HepG2 (cell line): ENCODE measurements at places on chromosomes 1 and 21. TPM values are rescaled to one million over a fixed set of nuclear protein-coding genes. Genes with fewer than 3 reads are reported as not detected.

FMN2 gene
- total RNA-seq, result not detected in 2 replicates

- DNase-seq, result no peak
These were observed 62.5 kb downstream of the KIAA0040 start for GRCh38 chr1:175129997-175130648.

DNA sequence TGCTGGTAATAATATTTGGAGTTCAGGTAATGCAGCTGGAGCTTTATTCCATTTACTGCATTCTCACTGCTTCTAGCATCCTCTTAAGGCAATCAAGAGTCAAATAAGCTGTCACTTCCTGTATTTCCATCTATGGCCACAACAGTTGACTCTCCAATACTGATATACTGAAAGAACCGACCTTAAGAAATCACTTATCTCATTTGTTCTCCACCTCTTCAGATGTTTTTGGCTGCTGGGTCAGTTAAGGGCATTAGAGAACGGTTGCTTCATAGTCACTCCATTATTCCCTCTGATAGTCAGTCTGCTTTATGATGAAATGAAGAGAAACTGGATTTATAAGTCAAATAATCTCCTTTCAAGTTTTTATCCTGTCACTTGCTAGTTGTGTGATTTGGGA is 14.2 kb upstream of the RGS4 start:
- DNase-seq, result no peak

DNA sequence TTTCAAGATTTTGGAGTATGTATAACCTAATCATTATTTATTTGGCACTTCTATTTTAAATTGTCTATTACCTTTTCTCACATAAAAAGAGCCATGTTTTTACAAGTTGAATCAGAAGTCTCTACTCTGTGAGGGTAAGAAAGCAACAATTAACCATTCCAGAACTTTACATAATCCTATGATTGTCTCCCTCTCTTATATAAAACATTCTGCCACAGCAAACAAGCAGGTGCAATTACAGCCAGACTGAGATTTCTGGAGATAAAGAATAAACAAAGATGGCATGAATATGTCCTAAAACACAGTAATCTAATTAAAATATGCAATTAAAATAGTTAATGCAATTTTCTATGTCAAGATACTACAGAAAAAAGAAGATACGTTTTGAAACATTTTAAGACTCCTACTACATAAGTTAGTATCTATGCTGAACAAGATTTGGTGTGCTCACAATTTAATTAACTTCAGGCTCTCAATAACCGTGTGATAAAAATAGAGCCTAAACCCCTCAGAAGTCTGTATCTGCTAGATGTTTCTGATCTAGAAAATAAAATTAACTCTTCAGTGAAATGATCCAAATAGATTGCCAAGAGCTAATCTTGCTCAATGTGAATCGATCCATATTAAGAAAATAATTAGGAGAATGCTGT is 13.7 kb upstream of the TMPRSS15 start:
- DNase-seq, result no peak

DNA sequence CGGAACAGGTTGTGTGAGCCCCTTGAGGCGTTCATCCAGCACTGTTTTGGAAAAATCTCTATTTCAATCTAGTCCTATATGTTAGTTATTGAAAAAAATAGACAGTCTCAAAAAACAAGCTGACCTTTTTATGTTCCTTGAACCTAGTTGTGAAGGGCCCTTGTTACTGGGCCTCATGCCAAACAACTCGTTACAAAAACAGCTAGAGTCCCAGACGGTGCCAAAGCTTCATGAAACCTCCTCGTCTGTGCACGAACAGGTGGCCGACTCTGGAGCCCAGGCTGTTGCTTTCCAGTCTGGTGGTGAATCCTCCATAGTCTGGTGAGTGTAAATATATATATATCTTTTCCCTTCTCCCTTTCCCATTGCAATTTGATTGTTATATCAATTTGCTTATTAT is at the start of gene CHIA:
Gene CHIA, plus strand, starts transcription at position 222 of the 400 bp plus-strand sequence. CDS start 19,617 bp downstream, outside the sequence.
- DNase-seq, result no peak

NR5A2 gene
- total RNA-seq, result 2.8 and 2.9 TPM in 2 replicates

DNA sequence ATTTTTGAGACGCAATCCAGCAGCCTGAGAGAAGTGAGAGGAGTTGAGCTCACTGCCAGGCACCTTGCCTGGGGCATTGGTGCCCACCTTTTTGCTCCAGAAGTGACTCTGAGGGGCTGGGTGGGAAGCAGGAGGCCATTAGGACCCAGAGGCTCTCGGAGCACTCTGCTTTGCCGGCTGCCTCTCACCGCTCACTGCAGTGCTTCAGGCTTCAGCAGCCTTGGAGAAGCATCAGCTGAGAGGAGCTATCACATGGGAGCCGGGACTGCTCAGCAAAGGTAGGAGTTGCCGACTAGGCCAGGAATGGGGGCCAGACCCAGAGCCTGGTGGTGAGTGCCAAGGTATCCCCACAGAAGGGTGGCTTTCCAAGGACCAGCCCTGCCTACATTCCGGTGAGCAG is at the start of gene GPR61:
Gene GPR61, plus strand, starts transcription at position 197 of the 400 bp plus-strand sequence. CDS start 3,151 bp downstream, outside the sequence.
- DNase-seq, result no peak

TAL1 gene
- total RNA-seq, result not detected in 2 replicates

GRCh38 chr1:95832370-95832769 is 598.4 kb downstream of the RWDD3 start:
- no peak for DNase-seq

CD1B gene
- total RNA-seq, result not detected in 2 replicates

- DNase-seq, result no peak
These were observed 384.3 kb downstream of the SEC16B start for GRCh38 chr1:177585302-177586220.

CNR2 gene
- total RNA-seq, result not detected in 2 replicates

GRCh38 chr1:38872401-38873026 is 634 bp downstream of the MYCBP start:
- DNase-seq, result no peak

- DNase-seq, result no peak
These were observed 43.2 kb downstream of the SLC44A3 start for GRCh38 chr1:94863297-94863911.

- DNase-seq, result no peak
These were observed 112.5 kb upstream of the NBPF11 start for GRCh38 chr1:148264374-148265276.

DNA sequence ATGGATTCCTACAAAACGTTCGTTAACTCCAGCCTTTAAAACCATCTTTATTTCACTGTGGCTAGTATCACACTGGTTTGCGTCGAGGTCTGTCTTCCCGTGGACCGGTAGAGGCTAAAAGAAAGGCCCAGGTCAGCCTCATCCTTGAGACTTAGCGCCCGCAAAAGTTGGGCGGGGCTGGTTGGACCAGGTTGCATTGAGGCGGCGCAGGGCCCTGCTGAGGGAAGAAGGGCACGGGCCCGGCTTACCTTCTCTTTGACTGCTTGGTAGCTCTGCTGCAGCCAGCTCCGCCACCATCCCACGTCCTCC is 455 bp downstream of the BSDC1 start:
- no peak for DNase-seq

DNA sequence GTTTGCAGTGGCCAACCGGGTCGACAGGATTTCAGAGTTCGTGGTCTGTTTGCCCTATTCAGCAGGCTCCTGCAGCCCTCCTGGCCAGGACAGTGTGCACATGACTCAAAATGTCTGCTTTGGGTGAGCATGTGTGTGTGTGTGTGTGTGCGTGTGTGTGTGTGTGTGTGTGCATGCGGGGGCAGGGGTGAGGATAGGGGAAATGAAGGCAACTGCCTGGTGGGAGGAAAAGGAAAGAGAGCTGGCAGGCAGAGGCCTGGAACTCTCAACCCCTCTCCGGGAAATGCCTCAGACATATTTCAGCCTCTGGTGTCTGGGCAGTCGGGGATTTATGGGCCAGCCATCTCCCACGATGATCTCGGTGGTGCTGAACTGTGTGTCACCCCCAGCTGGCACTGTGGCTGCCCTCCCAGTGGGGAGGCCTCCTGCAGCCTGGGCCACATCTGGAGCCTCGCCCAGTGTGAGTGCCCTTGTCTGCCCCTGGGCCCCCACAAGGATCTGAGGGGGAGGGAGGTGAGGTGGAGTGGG is 15.2 kb downstream of the CDCP2 start:
- DNase-seq, result no peak

GRCh38 chr1:1083416-1084371 is 9.6 kb upstream of the RNF223 start:
- no peak for DNase-seq

DNA sequence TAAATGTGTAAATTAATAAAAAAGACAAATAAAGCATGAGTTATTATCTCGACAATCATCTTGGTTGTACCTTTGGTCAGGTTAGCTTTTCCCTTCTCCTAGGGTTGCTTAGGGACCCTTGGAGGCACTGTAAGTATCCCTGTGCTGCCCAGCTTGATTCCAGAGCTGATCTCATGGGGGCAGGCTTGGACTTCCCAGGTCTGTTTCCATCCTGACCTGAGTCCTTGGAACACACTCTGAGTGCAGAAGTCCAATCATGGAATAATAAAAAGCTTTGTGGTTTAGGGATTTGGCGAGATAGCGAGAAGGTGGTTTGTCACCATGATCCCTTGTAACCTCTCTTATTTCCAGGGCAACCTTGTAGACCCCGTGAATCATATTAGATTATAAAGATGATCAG is 18.7 kb upstream of the PAPPA2 start:
- no peak for DNase-seq

FCRL6 gene
- not detected in 2 replicates for total RNA-seq

GRCh38 chr1:175757381-175758015 is 14.1 kb upstream of the TNR start:
- no peak for DNase-seq

RAP1GAP gene
- 9.7 and 11.9 TPM in 2 replicates for total RNA-seq

GRCh38 chr1:20590306-20590777 is 1.4 kb downstream of the CDA start:
- peak; percentile 55 for DNase-seq

GRCh38 chr1:39295901-39296300 is 91.4 kb downstream of the MACF1 start:
- no peak for DNase-seq

- no peak for DNase-seq
These were observed 49.8 kb downstream of the DHX9 start for GRCh38 chr1:182888736-182889531.

DNA sequence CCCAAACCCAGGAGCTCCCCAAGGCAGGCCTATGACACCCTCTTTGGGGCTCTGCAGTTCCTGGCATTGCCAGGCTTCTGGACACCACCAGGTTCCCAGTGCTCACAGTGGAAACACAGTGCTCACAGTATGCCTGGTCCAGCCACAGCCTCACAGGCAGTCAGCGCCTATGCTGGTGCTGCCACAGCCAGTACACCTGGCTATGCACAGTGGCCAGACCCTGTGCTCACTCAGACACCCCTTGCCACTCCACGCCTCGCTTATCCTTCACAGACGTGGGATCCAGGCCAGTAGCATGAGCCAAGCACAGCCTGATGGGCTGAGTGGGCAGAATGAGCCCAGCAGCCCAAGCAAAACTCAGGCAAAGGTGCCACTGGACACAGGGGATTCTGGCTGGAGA is 579.2 kb upstream of the ADGRL2 start:
- DNase-seq, result no peak

GRCh38 chr1:30249446-30250337 is 473.7 kb downstream of the MATN1 start:
- no peak for DNase-seq

DNA sequence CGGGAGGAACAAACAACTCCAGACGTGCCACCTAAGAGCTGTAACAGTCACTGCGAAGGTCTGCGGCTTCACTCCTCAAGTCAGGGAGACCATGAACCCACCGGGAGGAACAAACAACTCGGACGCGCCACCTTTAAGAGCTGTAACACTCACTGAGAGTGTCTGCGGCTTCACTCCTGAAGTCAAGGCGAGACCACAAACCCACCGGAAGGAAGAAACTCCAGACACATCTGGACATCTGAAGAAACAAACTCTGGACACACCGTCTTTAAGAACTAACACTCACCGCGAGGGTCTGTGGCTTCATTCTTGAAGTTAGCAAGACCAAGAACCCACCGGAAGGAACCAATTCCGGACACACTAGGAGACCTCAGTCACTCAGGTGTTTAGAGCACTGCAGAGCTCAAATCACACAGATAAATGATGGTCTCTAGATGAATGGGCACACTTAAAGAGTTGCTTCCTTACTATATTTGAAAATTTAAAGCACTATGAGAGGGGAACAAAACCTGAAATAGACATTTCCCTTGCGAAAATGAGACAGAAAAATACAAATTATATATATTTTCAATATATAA is 587.7 kb upstream of the ADGRL4 start:
- DNase-seq, result no peak

NPL gene
- total RNA-seq, result 0.04 TPM in 1 of 2 replicates, not detected in the other

IL6R gene
- 3.5 and 5.0 TPM in 2 replicates for total RNA-seq

DNA sequence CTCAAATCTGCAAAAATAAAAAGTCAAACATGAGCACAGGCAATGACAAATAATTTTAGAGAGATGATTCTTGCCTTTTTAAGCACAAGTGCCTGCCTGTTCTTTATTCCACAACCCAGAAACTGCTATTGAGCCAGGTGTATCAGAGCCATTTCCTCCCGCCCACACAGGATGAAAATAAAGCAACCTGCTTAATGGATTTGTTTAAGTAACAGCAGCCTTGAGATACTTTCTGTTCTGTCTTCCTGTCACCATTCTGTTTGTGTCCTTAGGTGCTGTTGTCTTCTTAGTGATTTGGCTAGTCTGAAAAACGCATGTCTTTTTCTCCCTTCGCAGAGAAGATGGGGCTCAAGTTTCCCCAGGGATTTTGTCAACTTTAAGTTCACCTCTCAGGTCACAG is 11.4 kb downstream of the RPE65 start:
- DNase-seq, result no peak

LCE2B gene
- not detected in 2 replicates for total RNA-seq

DNA sequence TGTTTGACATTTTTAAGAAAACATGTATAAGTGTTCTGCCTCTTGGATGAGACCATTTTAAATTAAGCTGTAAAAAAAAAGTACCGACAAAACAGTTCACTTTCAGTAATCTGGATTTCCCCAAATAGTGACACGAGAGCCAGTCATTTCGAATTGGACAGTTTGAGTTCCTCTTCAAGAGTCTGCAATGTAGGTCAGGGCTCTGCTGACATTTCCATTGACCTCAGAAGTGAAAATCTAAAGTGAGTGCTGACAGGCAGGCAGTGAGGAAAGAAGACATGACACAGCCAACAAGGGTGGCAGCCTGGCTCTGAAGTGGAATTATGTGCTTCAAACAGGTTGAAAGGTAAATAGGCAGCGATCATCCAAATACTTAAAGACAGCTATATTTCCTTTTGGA is at the start of gene IL23R:
Gene IL23R, plus strand, starts transcription at position 259 of the 400 bp plus-strand sequence. CDS start 1,667 bp downstream, outside the sequence.
- DNase-seq, result no peak

WNT2B gene
- total RNA-seq, result 0.04 and 0.11 TPM in 2 replicates

- no peak for DNase-seq
These were observed 144.6 kb downstream of the NFIA start for GRCh38 chr1:61226791-61227567.

DNA sequence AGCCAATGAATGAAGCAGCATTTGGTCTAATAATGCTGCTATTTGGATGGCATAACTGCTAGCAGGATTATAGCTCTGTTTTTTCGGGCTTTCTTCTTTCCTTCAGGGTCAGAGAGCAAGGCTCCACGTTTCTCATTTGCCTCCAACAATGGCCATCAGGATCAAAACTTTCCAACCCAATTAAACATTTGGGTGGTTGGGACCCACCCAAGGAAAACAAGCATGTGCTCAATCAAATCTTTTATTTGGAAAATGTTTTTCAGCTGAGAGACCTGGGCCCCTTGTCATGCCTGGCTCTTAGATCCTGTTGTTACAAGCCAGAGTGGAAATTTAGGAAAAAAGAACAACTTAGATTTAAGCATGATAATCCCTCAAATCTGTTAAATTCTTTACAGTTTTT is 373.1 kb upstream of the USP24 start:
- DNase-seq, result no peak

GRCh38 chr1:243596431-243597062 is 253.5 kb downstream of the AKT3 start:
- DNase-seq, result no peak
